ENCODE measurements at places on chromosomes 11 and 22.

- DNase-seq, result no peak
Measured at GRCh38 chr11:84438565-84438964, 1152.4 kb upstream of the CCDC90B start.

DNA sequence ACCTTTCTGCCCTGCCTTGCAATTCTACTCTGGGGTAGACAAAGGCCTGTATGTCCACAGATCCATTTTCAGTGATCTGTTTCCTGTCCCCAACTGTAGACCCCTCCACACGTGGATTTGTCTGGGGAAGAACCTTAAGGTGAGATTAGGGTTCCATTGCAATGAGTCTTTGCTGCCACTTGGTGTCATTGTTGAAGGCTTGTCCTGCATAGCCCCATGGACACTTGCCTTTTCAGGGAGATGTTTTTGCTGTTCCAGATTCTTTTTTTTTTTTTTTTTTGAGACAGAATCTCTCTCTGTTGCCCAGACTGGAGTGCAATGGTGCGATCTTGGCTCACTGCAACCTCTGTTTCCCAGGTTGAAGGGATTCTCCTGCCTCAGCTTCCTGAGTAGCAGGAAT, 21.8 kb downstream of the SERPING1 start:
- no peak for DNase-seq

DNA sequence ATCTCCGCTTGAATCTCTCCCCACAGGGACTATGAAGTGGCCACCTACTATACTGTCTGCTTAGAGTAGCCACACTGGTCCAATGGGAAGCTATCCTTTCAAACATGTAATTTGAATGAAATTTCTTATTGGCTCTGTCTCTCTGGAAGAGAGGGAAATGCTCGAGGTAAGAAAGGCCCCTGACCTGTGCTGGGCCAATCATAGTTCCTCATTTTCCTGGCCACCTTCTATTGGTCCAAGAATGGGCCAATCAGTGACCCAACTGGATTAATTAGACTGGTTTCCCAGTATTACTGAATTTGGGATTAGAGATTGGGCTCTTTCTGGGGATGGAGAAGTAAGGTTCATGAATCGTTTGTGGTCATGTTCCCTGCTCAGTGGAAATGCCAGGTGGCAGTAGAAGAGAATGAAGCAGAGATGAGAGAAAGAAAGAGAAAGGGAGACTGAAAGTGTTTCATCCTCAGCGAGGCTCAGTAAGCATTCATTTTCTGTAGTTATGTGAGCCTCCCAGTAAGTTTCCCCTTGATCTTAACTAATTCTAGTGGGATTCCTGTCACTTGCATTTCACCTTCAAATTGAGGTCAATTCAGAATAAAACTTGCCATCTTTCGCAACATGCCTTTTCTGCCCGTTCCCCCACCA, 8.4 kb upstream of the MMP20 start:
- DNase-seq, result no peak

GRCh38 chr22:30025221-30025620, 55.0 kb upstream of the HORMAD2 start:
- no peak for DNase-seq

- DNase-seq, result no peak
Measured at GRCh38 chr11:87281496-87281895, 243.8 kb downstream of the TMEM135 start.

DNA sequence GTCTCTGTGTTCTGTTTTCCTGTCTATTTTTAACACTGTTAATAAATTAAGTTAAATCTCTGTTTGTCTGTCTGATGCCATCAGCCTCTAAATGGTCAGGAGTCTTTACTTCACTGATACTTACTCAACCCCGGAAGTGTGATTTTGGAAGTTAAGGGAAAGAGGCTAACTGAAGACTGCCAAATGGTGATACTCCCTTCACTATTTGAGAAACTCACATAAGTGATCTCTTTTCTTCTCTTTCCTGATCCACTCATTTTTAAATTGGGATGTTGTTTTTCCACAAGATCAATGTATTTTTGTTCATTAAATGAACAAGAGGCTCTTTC, 389 bp upstream of the CASP12 start:
- DNase-seq, result no peak

DNA sequence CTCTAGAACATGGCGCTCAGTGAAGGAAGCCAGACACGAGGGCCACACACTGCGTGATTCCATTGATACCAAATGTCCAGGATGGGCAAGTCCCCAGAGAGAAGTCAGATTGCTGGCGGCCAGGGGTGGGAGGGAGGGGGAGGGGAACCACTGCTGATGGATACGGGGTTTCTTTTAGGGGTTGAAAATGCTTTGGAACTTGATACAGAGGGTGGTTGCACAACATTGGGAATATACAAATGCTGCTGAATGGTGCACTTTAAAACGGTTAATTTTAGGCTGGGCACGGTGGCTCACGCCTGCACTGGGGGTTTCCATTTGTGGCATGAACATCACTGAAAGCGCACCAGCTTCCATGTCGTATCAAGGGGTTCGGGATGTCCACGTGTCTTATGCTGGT, 5.1 kb downstream of the TSPO start:
- no peak for DNase-seq

DNA sequence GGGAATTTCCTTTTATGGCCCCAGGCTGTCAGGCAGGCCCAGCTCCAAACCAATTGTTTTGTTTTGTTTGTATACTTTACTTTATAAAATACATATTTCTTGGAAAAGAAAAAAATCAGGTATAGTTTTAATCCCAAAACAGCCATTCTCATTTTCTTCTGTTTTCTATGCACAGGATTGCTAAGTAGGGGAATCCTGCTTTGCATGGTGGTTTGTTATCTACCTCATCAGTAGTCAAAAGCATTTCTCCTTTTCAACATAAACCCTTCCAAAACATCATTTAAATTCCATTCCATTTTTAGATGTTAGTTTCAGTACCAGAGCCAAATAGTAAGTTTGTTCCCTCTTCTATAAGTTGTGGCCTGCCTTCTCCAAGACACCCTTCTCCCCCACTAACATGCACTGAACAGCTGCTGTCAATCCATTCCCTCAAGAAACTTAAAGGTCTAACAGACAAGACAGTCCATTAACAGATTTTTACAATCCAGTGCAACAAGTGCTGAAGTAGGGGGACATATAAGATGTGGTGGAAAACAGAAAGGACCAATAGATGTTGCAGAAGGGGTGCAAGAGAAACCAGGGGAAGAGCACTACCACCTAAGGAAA, 3.7 kb downstream of the ILK start:
- no peak for DNase-seq

- DNase-seq, result no peak
Measured at GRCh38 chr11:45400591-45400990, 114.5 kb upstream of the SYT13 start.

DNA sequence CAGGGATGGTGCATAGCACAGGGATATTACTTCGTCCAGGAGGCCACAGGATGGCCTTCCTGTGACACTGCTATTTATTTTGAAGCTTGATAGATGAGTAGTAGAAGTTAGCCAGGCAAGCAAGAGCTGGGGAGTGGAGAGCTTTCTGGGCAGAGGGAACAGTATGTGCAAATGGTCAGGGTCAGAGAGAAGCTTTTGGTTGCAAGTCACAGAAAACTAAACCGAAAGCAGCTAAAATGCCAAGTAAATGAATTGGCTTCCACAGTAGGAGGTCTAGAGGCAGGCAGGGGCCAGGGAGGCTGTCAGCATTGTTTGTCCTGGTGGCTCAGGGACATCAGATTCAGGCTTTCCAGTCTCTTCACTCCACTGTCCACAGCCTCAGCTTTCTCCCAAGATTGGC, 247.5 kb downstream of the GRIK4 start:
- DNase-seq, result no peak

GRCh38 chr11:24635588-24636290, 138.9 kb downstream of the LUZP2 start:
- no peak for DNase-seq

DNA sequence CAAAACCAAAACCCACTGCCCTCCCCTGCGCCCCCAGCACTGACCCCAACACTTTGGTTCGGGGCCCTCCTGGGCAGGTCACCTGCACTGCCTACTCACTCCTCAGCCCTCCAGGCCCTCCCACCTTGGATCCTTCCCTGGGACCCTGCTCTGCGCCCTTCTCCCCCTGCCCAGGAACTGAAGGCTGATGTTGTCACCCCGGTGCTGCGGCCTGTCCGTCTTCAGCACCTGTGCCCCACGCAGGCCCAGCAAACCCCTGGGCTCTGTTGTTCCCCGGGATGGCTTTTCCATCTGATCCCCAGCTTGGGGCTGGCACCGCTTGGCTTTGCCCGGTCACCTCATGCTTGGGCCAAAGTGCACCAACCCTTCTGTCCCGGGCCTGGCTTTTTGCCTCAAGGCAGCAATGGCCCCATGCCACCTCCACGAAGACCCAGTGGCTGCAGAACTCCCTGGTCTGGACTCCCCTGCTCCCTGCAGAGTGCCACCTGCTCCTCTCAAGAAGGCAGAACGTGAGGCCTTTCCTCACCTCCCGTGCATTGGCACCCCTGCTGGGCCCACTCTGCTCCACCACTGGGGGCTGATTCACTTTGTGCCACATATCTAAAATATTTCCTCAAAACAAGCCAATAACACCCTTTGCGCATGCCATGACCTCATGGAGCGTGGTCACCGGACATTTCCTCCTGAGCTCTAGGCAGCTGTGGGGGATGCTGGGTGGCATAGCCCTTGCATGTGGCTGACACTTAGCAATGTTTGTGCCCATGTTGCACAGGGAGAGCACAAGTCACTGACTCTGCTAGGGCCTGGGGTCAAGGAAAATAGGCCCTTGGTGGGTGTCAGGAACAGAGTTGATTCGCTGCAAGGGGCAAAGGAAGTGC, 8.8 kb downstream of the PPM1F start:
- DNase-seq, result no peak

DNA sequence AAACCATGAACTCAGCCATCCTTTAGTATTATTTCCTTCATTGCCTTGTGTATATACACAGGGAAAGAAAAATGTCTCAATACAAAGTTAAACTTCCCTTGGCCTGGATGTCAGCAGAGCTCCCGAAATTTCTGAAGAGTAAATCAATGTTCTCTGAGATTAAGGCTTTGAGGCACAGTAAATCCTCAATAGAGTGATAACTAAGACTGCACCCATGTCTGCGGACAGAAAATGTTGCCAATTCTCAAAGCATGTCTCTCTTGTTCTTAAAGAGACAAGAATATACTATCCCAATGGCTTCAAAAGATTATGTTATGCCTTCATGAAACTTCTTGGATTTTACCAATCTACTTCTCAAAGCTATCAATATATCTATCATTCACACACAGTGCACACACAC, 1196.7 kb upstream of the TENM4 start:
- no peak for DNase-seq

- peak; percentile 22 for DNase-seq
Measured at GRCh38 chr11:61971248-61972111, 4.0 kb upstream of the FTH1 start.

- no peak for DNase-seq
Measured at GRCh38 chr11:26782220-26782965, 60.5 kb upstream of the SLC5A12 start.

- DNase-seq, result no peak
Measured at GRCh38 chr11:65858681-65859087, 704 bp upstream of the CFL1 start.

- DNase-seq, result no peak
Measured at GRCh38 chr22:46913351-46913750, 150.9 kb downstream of the TBC1D22A start.

DNA sequence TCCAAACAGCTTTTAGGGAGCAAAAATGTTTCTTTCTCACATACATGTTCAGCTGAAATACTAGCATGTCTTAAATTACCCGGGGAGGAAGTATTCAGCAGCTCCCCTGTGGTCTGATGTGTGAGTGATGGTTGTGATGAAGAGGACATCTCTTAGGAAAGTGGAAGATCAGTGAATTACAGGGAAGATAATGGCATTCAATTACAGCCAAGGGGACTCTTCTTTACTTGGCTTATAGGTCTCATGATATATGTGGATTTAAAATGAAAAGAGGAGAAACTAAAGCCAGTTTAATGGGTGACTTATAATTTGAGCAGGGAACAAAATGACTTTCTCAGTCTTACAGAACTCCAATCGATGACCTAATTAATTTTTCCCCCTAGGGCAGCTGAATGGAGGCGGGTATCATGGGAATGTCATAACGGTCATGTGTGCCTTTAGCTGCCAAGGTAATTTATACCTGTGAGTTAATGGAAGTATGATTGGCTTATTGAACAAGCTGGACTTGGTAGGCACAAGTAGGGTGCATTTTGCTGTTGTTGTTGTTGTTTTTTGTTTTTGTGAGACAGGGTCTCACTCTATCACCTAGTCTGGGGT, 198.8 kb downstream of the HIPK3 start:
- DNase-seq, result no peak

GRCh38 chr11:47943721-47944586, 36.4 kb upstream of the PTPRJ start:
- DNase-seq, result no peak

DNA sequence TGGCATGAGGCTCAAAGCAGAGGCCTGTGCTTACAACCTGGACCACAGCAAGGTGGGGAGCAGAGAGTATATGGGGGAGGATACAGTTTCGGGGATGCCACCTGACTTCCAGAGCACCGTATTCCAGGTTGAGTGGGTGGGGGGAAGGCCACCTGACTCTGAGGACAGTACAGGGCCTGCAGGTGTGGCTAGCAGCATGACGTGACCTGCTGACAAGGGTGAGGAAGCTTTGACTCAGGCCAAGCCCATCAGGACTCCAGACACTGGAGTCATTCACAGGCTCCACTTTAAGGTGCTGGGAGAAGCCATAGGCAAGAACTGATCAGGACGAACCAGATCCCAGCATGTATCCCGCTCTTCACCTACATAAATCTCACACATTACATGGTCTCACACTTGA, 34.6 kb upstream of the CRTAM start:
- DNase-seq, result no peak

DNA sequence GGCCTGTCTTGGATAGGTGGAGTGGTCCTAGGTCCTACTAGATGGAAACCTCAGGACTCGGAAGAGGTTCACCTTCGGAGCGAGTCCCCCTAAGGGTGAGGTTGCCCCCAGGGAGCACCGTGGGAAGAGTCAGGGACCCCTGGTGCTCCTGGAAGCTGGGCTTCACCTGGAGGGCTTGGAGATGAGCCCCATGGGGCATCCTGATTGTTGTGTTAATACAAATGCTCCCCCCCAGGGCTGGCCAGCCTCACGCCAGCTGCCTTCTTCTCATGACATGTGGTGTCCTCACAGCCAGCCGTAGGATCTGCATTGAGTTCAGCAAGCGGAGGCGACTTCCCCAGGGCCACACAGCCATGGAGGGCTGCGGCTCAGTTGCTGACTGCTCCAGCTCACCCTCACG, 1487.5 kb downstream of the BRD1 start:
- no peak for DNase-seq

- no peak for DNase-seq
Measured at GRCh38 chr11:65156256-65156655, 13.8 kb upstream of the SPDYC start.

Measured in CD4-positive, alpha-beta T cell (primary cell).